ENCODE measurements at places on chromosomes 1 and 21.
A peak's percentile ranks its signal among the peaks of the same experiment; 100 is the strongest.

GRCh38 chr1:153532769-153533599 lies 2.8 kb downstream of the S100A6 start:
- peak; percentile 75 for DNase-seq

GRCh38 chr21:26795866-26796329 lies 49.3 kb downstream of the ADAMTS1 start:
- DNase-seq, result no peak

DNA sequence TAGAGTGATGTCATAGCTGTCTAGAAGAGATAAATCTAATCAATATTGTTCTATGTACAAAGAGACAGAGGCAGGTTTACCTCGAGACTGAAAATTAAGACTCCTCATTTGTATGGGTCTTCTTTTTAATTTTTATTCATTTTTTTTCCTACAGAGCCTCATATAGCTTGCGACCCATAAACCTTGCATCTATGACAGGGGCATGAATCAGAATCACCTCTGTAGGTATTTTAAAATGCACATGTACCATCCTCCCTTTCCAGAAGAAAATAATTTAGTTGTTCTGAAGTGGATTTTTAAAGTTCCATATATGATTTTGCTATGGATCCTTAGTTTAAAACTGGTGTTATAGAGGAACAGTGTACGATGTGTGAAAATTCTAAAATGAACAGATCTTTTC lies 64.5 kb downstream of the KCNK2 start:
- no peak for DNase-seq

GRCh38 chr1:65360648-65361047 lies 51.3 kb downstream of the DNAJC6 start:
- DNase-seq, result no peak

GRCh38 chr1:65339866-65340468 lies 30.6 kb downstream of the DNAJC6 start:
- DNase-seq, result no peak

GRCh38 chr1:180548686-180549317 lies 10.0 kb upstream of the OVAAL start:
- DNase-seq, result no peak

DNA sequence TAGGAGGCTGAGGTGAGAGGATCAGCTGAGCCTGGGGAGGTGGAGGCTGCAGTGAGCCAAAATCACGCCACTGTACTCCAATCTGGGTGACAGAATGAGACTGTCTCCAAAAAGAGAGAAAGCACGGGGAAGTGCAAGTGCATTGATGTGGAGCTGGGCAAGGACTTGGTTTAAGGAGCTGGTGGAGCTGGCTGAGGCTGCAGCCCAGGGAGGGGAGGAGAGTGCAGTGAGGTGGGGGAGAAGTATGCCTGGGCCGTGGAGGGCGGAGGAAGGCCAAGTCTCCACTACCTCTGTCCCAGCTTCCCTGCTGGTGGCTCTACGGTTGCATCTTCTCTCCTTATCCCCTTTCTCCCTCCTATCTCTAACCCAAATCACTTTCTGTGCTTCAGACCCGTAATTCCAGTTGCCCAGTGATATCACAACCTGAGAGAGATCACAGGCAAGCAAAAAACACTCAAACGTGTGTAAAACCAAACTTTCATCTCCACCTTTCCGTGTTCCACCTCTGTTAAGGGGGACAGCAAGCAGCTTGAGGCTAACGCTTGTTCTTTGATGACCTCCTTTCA lies 11.1 kb downstream of the TOR3A start:
- DNase-seq, result no peak

DNA sequence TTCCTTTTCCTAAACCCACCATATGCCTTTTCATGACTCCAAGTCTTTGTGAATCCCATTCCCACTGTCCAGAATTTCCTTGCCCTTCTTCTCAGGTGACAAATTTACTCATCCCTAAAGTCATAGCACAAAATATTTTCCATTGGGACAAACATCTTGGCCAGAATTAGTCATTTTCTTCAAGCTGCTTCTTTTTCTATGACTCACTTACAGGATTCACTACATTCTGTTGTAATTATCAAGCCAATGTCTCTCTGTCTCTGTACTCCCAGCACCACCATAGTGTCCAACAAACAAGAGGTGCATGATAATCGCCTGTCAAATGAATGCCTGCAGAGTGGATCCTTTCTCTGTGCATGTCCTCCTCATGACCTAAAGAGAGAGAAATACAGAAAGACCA lies 37.8 kb downstream of the SGIP1 start:
- no peak for DNase-seq

DNA sequence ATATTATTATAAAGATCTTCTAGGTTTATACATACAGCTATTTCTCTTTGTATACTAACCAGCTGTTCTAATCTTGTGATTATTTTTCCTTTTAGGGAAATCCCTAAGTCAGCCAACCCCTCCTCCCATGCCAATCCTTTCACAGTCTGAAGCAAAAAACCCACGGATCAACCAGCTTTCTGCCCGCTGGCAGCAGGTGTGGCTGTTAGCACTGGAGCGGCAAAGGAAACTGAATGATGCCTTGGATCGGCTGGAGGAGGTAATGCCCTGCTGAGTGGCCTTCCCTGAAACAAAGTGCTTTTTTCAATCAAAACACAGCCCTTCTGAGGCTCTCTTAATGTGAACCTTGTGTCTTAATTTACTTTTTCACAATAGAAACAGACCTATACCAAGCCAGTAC lies 32.4 kb upstream of the BMP8A start:
- DNase-seq, result no peak

GRCh38 chr1:12587981-12588640 lies 29.9 kb downstream of the DHRS3 start:
- no peak for DNase-seq

DNA sequence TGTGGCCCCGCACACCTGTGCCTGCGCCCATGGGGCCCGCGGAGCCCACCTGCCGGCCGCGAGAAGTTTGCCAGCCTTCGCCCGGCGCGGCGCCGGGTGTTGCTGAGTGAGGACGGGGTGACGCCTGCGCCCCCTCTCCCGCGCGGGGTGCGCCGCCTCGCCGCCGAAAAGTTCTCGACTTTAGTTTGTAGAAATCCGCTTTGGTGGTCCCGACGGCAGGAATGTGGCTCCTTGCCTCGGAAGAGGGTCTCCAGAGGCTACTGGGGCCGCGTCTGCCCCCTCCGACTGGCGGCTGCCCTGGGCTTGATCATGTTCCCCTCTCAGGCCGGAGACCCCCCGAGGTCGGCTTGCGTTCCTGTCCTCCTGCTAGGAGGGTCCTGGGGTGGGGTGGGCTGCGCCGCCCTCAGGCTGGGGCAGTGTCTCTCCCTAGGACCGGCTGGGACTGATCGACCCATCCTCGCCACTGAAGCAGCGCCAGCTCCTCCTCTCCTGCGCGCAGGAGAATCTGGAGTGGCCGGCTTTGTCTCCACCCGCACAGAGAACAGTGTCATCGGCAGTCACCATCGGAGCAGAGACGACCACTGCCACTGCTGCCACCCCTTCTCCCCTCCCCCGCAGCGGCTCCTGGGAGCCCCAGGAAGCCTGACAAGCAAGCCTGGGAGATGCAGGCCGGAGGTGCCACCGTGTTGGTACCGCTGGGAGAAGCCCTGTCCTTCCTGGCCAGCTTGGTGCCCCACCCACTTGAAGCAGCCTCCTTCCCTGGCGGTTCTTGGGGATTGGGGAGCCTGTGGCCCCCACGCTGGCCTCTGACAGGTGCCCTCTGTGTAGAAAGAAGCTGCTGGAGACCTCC lies 553 bp upstream of the SLC30A2 start:
- no peak for DNase-seq

- no peak for DNase-seq
These were observed 21.4 kb upstream of the LMO4 start for GRCh38 chr1:87307306-87307705.

DNA sequence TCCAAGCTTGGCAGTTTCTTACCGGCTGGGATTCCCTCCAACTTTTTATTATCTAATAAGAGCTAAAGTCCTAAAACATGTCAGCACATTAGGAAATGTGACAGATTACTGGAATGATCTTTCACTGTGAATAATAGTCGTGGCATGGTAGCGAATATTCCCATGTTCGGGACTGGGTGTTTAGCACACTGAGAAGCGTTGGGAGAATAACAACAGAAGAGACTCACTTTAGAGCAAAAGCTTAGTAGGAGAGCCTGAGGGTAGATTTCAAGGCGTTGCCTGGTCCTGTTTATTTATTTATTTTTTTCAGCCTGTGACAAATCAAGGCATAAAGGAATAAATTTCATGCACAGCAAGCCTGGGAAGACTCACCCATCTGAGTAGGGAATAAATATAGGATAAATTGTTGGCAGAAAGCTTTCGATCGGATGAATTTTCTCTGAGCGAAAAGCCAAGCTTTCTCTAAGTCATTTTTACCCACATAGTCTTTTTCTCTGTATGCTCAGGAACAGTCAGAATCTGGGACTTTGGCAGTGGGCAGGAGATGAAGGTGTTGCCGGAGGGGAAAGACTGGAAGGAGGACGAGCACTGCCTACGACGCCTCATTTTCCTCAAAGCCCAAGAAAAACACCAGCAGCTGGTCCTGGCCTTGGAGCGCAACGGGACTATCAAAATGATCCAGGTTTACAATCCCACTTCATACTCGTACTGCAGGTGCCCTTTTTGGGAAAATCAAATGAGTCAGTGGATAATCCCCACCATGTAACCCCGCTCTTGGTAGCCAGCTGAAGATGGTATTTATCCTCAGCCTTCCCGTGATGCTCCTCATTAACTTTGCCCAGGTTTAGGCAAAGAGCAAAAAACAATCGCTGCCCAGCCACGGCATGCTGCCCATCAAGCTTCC lies 97.2 kb downstream of the WDR64 start:
- DNase-seq, result no peak
